ENCODE measurements at places on chromosomes 2 and 18. TPM values are rescaled to one million over a fixed set of nuclear protein-coding genes. Genes with fewer than 3 reads are reported as not detected.

The MYL1 gene
- polyA plus RNA-seq = 0.51 TPM

The CD207 gene
- polyA plus RNA-seq = 0.03 TPM

The ORC2 gene
- polyA plus RNA-seq = 5.5 TPM

The IL18R1 gene
- polyA plus RNA-seq = 3.5 TPM

The DOK1 gene
- 5.9 TPM for polyA plus RNA-seq

The CNTNAP5 gene
- not detected for polyA plus RNA-seq

All from heart right ventricle (tissue), 16 donors.